ENCODE measurements at places on chromosomes 5 and 9.

DNA sequence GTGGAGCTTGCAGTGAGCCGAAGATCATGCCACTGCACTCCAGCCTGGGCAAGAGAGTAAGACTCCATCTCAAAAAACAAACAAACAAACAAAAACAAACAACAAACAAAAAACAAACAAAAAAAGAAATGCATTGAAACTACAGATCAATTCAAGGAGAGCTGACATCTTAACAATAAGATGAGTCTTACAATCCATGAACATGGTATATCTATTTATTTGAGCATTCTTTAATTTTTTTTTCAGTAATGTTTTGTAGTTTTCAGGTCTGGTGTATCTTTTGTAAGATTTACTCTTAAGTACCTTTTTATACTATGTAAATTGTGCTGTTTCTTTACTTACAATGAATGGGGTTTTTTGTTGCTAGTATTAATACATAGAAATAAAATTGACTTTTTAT lies 140.1 kb upstream of the DAPK1 start:
- no peak for DNase-seq

DNA sequence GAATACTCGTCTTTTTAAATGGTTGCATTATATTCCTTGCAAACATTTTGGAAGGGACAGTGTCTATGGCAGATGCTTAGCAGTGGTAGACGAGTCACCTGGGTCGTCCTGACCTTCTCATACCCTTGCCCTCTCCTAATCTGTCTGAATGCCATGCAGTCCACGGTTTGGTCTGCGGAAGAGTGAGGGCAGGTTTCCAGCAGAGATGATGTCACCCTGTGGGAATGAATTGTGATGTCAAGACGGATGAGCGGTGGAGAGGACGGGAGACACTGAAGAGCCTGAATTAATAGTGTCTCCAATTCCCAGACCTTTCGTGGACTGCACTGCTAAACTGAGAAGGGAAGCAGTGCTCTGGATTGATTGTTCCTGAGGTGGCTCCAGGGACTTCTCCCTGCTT lies 329.0 kb upstream of the PANK3 start:
- DNase-seq: no peak

GRCh38 chr5:55469839-55470238 lies 64.9 kb downstream of the PLPP1 start:
- DNase-seq: no peak

DNA sequence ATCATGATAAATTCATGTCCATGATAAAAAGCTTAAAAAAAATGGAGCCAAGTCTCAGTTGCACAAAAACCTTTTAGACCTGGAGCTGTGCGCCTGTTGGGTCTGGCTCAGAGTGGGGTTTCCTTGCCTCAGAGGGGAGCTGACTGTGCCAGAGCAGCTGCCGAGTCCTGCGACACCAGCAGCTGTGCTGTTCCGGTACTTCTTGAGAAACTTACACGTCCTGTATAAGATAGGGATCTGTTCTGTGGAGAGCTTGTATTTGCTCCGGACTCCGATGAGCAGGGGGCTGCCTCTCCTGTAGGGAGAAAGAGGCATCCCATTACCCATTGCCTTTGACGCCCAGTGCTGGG lies 28.6 kb downstream of the GFPT2 start:
- no peak for DNase-seq

DNA sequence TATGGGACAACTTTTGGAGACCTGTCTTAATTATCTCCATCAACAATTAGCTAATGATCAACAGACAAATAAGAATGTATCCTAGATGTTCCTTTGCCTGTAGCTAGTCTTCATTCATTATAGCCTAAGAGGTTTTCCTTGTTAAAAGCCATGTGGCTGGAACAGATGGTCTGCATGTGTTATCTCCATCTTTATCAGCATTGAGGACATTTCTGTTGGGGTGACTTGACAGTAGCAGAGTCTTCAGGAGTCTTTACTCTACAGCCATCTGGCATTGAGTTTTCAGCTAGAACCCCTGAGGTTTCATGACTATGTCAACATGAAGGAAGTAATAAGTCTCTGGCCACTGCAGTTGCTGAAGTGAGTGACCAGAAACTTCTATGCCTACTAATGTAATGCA lies 106.6 kb upstream of the TLE4 start:
- DNase-seq: no peak

GRCh38 chr5:137836298-137836697 lies 31.4 kb upstream of the MYOT start:
- DNase-seq: no peak

DNA sequence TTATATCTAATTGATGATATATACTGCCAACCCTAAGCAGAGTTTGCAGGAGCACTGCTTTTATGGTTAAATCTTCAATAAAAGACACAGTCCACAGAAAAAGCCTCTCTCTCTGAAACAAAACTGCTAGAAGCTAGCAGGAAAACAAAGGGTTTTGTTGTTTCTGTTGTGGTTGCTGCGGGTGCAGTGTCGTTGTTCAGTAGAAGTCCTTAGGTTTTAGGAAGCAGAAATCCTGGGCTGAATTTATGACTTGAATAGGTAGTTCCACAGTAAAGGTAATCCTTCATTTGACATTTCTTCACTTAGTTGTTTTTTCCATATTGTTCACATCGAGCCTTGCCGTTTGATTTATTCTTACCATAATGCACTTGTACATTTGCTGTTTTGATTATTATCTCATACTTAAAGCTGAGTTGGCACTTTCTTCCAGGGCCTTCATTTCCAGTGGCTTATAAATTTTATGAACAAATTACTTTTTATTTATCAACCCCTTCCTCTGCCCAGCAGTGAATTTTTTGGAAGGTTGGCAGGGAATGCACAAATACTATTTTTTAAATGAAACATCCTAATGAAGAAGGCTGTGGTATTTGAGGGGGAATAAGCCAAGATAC lies 209.6 kb upstream of the SLC30A5 start:
- DNase-seq: peak; percentile 7

- DNase-seq: peak; percentile 35
Observed at GRCh38 chr5:154196955-154197652, 6.6 kb downstream of the GALNT10 start.

DNA sequence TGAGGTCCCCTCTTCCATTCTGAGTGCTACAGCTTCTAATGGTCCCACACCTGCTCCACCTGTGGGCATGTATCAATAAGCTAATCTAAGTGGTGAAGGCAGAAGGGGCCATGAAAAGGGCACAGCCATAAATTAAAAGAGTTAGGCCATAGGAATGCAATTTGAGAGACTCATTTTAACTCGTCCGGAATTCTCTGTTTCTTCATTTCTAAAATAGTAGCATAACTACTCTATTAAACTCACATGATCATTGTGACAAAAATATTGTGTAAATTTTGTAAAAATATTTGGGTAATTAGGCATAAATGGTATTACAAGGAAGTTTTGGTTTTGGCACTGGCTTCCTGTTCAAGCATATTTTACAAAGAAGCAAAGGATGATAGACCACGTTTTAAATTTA lies 103.1 kb upstream of the TXNDC8 start:
- no peak for DNase-seq

DNA sequence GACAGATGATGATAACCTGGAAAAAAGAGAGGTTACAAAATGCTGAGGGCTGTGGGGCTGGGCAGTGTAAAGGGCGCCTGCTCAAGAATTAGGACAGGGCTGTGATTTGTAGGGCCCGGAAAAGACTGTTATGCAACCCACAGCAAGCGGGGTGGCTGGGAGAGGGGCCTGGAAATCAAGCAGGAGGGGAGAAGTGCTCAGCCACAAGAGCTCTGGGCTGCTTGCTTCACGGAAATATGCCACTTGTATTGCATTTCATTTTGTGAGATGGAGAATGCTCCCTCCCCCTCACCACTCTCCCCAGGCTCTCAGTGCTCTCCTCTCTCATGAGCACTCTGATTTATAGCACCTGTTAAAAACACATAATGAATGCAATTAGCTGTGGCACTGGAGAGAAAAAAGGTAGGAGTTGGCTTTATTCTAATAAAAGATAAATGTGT lies 8.4 kb upstream of the HAND1 start:
- DNase-seq: no peak

DNA sequence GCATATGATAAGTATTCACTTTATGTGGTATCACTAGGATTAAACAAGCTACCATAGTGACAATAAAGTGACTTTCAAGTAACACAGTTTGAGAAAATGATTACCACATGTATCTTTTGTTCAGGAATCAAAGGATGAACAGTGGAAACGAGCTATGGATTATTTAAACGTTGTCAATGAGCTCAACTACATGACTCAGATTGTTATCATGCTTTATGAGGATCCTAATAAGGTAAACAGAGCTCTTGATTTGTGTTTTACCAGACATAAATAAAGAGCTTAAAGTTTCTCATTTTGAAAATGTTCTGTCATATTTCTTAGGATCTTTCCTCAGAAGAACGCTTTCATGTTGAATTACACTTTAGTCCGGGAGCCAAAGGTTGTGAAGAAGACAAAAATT lies 57.4 kb downstream of the PPIP5K2 start:
- DNase-seq: no peak

DNA sequence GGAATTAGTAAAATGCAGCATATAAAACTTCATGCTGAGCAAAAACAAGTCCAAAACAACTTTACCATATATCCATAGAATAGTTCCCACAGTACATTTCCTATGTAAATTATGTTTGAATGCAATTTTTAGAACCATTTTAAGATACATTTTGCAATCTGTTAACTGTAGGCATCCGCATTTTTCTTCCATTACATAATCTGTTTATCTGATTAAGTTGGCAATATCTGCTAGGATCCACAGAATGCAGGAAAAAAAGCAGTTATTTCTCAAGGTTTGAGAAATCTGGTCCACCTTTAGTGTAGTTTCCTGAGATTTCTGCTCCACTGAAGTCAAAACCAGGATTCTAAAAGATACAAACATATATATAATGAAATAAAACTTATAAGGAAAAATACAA lies 6.2 kb downstream of the NUDCD2 start:
- DNase-seq: no peak

Data from foreskin melanocyte (primary cell).